ENCODE measurements at places on chromosomes 2 and 18.

GRCh38 chr2:8927510-8928455 is 75.7 kb downstream of the MBOAT2 start:
- no peak for DNase-seq
- H3K36me3 ChIP-seq = peaks cover 42% of the 10 kb centered on the region
- no peak overlapping the region for H3K27ac ChIP-seq

DNA sequence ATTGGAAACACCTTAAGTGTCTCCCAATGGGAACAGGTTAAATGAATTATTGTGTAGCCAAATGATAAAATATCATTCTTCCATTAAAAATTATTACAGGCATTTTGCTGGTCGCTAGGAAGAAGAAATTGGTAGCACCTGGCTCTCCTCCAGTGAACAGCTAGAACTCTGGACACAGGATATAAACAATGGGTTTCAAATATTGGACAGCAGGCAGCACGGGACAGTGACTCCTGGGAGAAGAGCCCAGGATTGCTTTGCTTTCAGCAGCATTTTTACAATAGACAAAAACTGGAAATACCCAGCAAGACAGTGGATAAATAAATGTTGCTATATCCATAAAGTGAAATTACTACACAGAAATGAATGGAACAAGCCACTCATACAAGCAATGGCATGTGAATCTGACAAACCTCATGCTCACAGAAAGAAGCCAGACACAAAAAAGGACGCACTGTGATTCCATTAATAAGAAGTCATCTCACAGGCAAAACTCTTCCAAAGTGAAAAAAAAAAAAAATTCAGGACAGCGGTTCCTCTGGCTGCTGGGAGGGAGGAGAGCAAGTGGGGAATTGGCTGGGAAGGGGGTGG is 50.5 kb downstream of the LAMA1 start:
- DNase-seq = no peak
- peaks cover 6% of the 10 kb centered on the region for H3K27me3 ChIP-seq
- H3K27ac ChIP-seq = no peak overlapping the region
- H3K36me3 ChIP-seq = peaks cover 14% of the 10 kb centered on the region

GRCh38 chr2:105320651-105321215 is 8.8 kb downstream of the TGFBRAP1 start:
- peaks cover 14% of the 10 kb centered on the region for H3K4me1 ChIP-seq
- DNase-seq = no peak
- H3K4me3 ChIP-seq = no peak overlapping the region

DNA sequence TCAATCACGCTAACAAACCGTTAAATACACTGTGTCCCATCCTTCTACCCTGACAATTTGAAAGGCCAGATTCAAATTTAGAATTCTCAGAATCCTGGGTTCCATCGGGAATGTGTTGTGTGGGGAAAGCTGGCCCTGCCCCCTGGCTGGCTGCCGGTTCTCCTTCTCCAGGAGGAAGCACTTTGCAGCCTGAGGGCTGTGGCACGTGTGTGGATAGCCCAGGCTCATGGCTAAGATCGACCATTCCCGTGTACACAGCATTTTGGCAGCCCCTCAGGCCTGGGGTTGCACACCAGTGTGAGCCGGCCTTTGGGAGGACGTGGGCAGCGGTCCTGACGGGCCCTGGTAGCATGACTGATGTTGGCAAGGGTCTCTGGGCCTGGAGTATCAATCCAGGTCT is 51.0 kb upstream of the ROCK2 start:
- H3K4me1 ChIP-seq = peaks cover 59% of the 10 kb centered on the region
- H3K4me3 ChIP-seq = no peak overlapping the region
- H3K27ac ChIP-seq = no peak overlapping the region

DNA sequence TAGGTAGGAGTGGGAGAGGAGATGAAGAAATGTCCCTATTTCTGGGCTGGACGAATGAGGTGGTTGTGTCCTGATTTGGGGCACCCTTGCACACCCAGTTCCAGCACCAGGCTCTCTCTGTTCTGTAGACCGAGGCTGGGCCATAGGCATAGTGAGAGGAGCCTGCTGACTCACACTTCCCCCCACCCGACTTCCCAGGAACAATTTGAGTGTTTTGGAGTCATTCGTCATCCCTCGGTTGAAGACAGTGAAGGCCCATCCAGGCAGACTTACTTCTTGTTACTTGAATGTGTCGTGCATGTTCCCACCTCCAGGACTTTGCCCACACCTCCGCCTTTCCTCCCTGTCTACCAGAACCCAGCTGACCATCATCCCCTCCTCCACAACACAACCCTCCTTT is 179.1 kb downstream of the HAUS1 start:
- no peak overlapping the region for H3K4me3 ChIP-seq
- H3K36me3 ChIP-seq = no peaks in the 10 kb centered on the region
- DNase-seq = no peak

GRCh38 chr2:27377618-27378095 is 2.9 kb downstream of the ZNF513 start:
- H3K27me3 ChIP-seq = peaks cover 4% of the 10 kb centered on the region
- no peak for DNase-seq
- peaks cover 42% of the 10 kb centered on the region for H3K4me1 ChIP-seq
- peak overlapping the region; percentile 97 for H3K27ac ChIP-seq
- H3K4me3 ChIP-seq = peak overlapping the region; percentile 65

GRCh38 chr2:220513573-220514288 is 886.3 kb downstream of the SLC4A3 start:
- no peak overlapping the region for H3K4me3 ChIP-seq
- peaks cover 5% of the 10 kb centered on the region for H3K27me3 ChIP-seq
- no peaks in the 10 kb centered on the region for H3K36me3 ChIP-seq
- H3K4me1 ChIP-seq = peaks cover 13% of the 10 kb centered on the region
- no peak overlapping the region for H3K27ac ChIP-seq

- H3K27me3 ChIP-seq = peaks cover 4% of the 10 kb centered on the region
- H3K4me3 ChIP-seq = no peak overlapping the region
- DNase-seq = no peak
- H3K27ac ChIP-seq = no peak overlapping the region
- H3K36me3 ChIP-seq = peaks cover 34% of the 10 kb centered on the region
Measured at GRCh38 chr18:23321996-23322395, 131.1 kb upstream of the RIOK3 start.

GRCh38 chr18:23835506-23835905 is 146.3 kb downstream of the LAMA3 start:
- H3K27ac ChIP-seq = no peak overlapping the region
- no peaks in the 10 kb centered on the region for H3K27me3 ChIP-seq
- no peaks in the 10 kb centered on the region for H3K4me1 ChIP-seq
- DNase-seq = no peak

DNA sequence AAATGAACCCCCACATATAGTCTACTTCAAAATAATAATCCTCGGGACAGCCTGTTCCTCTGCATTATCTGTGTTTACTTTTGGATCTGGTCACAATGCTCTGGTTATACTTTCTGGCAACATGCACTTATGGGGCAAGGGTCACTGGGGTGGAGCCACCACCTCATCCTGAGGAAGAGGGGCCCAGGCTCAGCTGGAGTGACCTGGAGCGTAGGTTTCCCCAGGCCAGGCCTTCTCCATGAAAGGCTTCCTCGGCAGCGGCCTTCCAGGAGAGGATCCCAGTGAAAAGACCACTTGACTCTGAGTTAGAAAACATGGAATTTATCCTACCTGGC is 237.4 kb downstream of the SETBP1 start:
- H3K27ac ChIP-seq = peak overlapping the region; percentile 55
- H3K27me3 ChIP-seq = no peaks in the 10 kb centered on the region
- peaks cover 17% of the 10 kb centered on the region for H3K4me1 ChIP-seq
- no peak overlapping the region for H3K4me3 ChIP-seq
- DNase-seq = no peak
- peaks cover 9% of the 10 kb centered on the region for H3K36me3 ChIP-seq

DNA sequence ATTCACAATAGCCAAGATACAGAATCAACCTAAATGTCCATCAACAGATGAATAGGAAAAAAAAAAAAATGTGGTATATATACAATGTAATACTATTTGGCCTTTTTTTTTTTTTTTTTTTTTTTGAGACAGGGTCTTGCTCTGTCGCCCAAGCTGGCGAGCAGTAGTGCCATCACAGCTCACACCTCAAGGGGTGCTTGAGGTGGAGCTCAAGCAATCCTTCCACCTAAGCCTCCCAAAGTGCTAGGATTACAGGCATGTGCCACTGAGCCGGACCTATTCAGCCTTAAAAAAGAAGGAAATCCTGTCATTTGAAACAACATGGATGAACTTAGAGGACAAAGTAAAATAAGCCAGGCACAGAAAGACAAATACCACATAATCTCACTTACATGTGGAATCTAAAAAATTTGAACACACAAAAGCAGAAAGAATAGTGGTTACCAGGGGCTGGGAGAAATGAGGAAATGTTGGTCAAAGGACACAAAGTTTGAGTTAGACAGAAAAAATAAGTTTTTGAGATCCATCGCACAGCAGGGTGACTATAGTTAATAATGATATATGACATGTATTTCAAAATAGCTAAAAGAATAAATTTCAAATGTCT is 26.0 kb downstream of the TLK1 start:
- peaks cover 19% of the 10 kb centered on the region for H3K36me3 ChIP-seq
- H3K27me3 ChIP-seq = no peaks in the 10 kb centered on the region
- no peak for DNase-seq
- peak overlapping the region; percentile 43 for H3K27ac ChIP-seq
- peaks cover 22% of the 10 kb centered on the region for H3K4me1 ChIP-seq
- no peak overlapping the region for H3K4me3 ChIP-seq

DNA sequence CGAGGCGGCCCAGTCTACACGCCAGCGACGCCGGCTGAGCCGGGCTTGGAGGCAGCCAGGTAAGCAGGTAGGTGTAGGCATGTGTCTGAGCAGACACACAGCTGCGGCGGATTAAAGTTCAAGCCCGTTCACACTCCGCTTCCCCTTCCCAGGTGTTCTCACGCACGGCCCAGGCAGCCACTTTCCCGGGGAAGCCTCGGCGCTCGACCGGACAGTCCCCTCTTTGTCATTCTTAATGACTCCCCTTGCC is 367 bp downstream of the TGFA start:
- no peak overlapping the region for H3K27ac ChIP-seq
- H3K36me3 ChIP-seq = no peaks in the 10 kb centered on the region
- peak overlapping the region; percentile 90 for H3K4me3 ChIP-seq
- DNase-seq = no peak

- DNase-seq = peak; percentile 70
- H3K4me1 ChIP-seq = peaks cover 86% of the 10 kb centered on the region
- H3K4me3 ChIP-seq = peak overlapping the region; percentile 92
- H3K27me3 ChIP-seq = peaks cover 15% of the 10 kb centered on the region
- H3K27ac ChIP-seq = peak overlapping the region; percentile 95
Measured at GRCh38 chr2:176178038-176178756, 10.3 kb upstream of the HOXD1 start.

DNA sequence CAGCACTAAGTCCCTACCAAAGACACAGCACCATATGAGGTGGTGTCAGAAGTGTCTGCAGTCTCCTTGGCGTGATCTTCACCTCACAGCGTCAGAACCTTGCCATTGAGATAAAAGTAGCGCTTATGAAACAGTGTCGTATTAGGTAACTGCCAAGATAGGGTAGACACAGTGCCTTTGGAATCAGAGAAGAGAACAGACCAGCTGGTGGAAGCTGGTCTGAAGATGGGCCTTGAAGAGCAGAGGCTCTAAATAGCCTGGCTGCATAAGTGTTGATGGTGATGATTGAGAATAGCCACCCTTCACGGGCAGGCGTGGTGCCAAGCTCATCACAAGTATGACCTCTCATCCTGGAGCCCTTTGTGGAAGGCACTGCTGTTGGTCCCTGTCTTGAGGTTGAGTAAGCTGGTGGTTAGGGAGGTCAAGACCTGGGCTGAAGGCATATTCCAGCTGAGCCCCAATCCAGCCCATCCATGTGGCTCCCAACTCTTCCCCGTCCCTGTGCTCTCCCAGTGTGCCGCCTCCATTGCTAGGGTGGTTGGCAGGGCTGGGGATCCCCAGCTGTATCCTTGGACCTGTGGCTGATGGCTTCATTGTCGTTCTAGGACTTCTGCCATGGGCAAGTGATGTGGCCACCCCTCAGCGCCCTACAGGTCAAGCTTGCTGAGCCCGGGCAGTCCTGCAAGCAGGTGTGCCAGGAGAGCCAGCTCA is 187.4 kb downstream of the MGAT5 start:
- no peak for DNase-seq
- no peak overlapping the region for H3K4me3 ChIP-seq
- peaks cover 2% of the 10 kb centered on the region for H3K27me3 ChIP-seq

GRCh38 chr2:121860033-121860757 is 104.7 kb downstream of the TSN start:
- no peak for DNase-seq
- H3K27me3 ChIP-seq = peaks cover 41% of the 10 kb centered on the region
- peaks cover 13% of the 10 kb centered on the region for H3K4me1 ChIP-seq

- no peak overlapping the region for H3K4me3 ChIP-seq
- peaks cover 21% of the 10 kb centered on the region for H3K27me3 ChIP-seq
- H3K36me3 ChIP-seq = no peaks in the 10 kb centered on the region
Measured at GRCh38 chr2:30209227-30209626, 22.1 kb upstream of the LBH start.

GRCh38 chr2:221484761-221485502 is 87.2 kb downstream of the EPHA4 start:
- no peak for DNase-seq

GRCh38 chr18:63881851-63882250 is 5.7 kb upstream of the SERPINB2 start:
- no peak overlapping the region for H3K27ac ChIP-seq
- H3K4me3 ChIP-seq = no peak overlapping the region
- no peak for DNase-seq
- H3K36me3 ChIP-seq = no peaks in the 10 kb centered on the region
- H3K4me1 ChIP-seq = no peaks in the 10 kb centered on the region
- H3K27me3 ChIP-seq = no peaks in the 10 kb centered on the region

GRCh38 chr2:165891943-165892342 is 61.6 kb downstream of the TTC21B start:
- H3K36me3 ChIP-seq = peaks cover 48% of the 10 kb centered on the region
- H3K4me3 ChIP-seq = no peak overlapping the region
- DNase-seq = no peak
- H3K27me3 ChIP-seq = no peaks in the 10 kb centered on the region
- peaks cover 46% of the 10 kb centered on the region for H3K4me1 ChIP-seq
- no peak overlapping the region for H3K27ac ChIP-seq

- no peak for DNase-seq
- peaks cover 19% of the 10 kb centered on the region for H3K36me3 ChIP-seq
- peak overlapping the region; percentile 96 for H3K27ac ChIP-seq
- peaks cover 86% of the 10 kb centered on the region for H3K4me1 ChIP-seq
Measured at GRCh38 chr2:109321570-109321969, 192.6 kb downstream of the SH3RF3 start.

DNA sequence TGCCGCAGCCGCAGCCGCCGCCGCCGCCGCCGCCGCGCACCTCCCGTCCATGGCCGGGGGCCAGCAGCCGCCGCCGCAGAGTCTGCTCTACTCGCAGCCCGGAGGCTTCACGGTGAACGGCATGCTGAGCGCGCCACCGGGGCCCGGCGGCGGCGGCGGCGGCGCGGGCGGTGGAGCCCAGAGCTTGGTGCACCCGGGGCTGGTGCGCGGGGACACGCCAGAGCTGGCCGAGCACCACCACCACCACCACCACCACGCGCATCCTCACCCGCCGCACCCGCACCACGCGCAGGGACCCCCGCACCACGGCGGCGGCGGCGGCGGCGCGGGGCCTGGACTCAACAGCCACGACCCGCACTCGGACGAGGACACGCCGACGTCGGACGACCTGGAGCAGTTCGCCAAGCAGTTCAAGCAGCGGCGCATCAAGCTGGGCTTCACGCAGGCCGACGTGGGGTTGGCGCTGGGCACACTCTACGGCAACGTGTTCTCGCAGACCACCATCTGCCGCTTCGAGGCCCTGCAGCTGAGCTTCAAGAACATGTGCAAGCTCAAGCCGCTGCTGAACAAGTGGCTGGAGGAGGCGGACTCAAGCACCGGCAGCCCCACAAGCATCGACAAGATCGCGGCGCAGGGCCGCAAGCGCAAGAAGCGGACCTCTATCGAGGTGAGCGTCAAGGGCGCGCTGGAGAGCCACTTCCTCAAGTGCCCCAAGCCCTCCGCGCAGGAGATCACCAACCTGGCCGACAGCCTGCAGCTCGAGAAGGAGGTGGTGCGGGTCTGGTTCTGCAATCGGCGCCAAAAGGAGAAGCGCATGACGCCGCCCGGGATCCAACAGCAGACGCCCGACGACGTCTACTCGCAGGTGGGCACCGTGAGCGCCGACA is 2.4 kb downstream of the POU3F3 start:
- H3K36me3 ChIP-seq = no peaks in the 10 kb centered on the region
- peak overlapping the region; percentile 49 for H3K4me3 ChIP-seq
- no peak for DNase-seq

Measured in nephron progenitor cell (in vitro differentiated cells).